ENCODE measurements at places on chromosomes 1 and 21. TPM values are rescaled to one million over a fixed set of nuclear protein-coding genes. Genes with fewer than 3 reads are reported as not detected.

The ZMYND12 gene
- total RNA-seq: 0.30 TPM

The LAMTOR5 gene
- 36.5 TPM for total RNA-seq

The MRAP gene
- total RNA-seq: not detected

The C1orf56 gene
- 1.5 TPM for total RNA-seq

The MARK1 gene
- 0.59 TPM for total RNA-seq

The RAB7B gene
- 1.3 TPM for total RNA-seq

The PGLYRP4 gene
- total RNA-seq: not detected

The C1QA gene
- total RNA-seq: not detected

The KRTAP10-12 gene
- not detected for total RNA-seq

The TNFRSF4 gene
- 0.14 TPM for total RNA-seq

The HFM1 gene
- 0.23 TPM for total RNA-seq

The MRPS15 gene
- total RNA-seq: 43.0 TPM

The PRRX1 gene
- 11.0 TPM for total RNA-seq

The BCAS2 gene
- total RNA-seq: 53.4 TPM

The DISP1 gene
- total RNA-seq: 6.8 TPM

The KMO gene
- total RNA-seq: not detected

The SHISAL2A gene
- not detected for total RNA-seq

The ABCG1 gene
- 0.60 TPM for total RNA-seq

The ATP1A2 gene
- total RNA-seq: not detected

The C8B gene
- total RNA-seq: not detected

The ZNF593OS gene
- total RNA-seq: not detected

The FAM163A gene
- total RNA-seq: 0.05 TPM

The UBXN10 gene
- not detected for total RNA-seq

The MYOM3 gene
- total RNA-seq: 0.18 TPM

The RGS8 gene
- not detected for total RNA-seq

All from smooth muscle cell of the umbilical artery (primary cell).